ENCODE measurements at places on chromosomes 13 and 19.

GRCh38 chr19:14544977-14545715, 15.8 kb downstream of the TECR start:
- DNase-seq = no peak

- DNase-seq = peak; percentile 54
Observed at GRCh38 chr19:2636897-2637683, 65.4 kb downstream of the GNG7 start.

- DNase-seq = no peak
Observed at GRCh38 chr19:38278751-38279150, 14.4 kb downstream of the SPINT2 start.

DNA sequence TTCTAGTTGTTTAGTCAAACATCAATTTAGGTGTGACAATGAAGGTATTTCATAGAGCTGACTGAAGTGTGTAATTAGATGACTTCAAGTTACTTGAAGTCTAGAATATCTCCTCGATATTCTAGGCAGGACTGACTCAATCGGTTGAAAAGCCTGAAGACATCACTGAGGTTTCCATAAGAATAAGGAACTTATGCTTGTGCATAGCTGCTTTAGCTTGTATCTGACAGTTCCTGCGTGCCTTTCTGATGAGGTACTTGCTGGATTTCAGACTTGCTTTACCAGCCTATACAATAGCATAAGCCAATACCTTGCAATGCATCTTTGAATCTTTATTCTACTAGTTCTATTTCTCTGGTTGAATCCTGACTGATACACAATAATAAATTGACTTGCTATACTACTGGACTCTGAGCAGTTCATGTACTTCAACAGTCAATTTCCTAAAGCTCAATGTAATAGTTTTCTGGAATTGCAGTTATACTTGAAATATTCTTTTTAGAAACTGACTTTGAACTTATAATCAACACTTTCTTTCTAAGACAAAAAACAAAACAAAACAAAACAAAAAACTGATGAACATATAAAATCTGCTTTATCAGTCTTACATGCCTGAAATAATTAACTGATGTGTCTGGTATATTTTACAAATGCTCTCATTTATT, 1534.8 kb downstream of the SLITRK5 start:
- DNase-seq = no peak

DNA sequence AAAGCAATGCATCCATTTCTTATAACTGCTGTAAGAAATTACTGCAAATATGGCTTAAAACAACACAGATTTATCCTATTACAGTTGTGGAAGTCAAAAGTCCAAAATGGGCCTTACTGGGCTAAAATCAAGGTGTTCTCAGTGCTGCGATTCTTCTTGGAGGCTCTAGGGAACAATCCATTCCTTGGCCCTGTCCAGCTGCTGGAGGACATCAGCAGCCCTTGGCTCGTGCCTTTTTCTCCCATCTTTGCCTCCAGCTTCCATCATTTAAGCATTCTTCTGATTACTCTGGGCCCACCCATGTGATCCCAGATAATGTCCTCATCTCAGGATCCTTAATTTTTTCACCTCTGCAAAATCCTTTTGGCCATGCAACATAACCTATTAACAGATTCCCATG, 607.1 kb downstream of the DCT start:
- DNase-seq = no peak

- DNase-seq = no peak
Observed at GRCh38 chr13:25378528-25378927, 6.8 kb downstream of the ATP8A2 start.

- DNase-seq = no peak
Observed at GRCh38 chr19:55690109-55690768, 15.2 kb downstream of the EPN1 start.

GRCh38 chr13:95763601-95764000, 86.7 kb downstream of the DNAJC3 start:
- DNase-seq = no peak

DNA sequence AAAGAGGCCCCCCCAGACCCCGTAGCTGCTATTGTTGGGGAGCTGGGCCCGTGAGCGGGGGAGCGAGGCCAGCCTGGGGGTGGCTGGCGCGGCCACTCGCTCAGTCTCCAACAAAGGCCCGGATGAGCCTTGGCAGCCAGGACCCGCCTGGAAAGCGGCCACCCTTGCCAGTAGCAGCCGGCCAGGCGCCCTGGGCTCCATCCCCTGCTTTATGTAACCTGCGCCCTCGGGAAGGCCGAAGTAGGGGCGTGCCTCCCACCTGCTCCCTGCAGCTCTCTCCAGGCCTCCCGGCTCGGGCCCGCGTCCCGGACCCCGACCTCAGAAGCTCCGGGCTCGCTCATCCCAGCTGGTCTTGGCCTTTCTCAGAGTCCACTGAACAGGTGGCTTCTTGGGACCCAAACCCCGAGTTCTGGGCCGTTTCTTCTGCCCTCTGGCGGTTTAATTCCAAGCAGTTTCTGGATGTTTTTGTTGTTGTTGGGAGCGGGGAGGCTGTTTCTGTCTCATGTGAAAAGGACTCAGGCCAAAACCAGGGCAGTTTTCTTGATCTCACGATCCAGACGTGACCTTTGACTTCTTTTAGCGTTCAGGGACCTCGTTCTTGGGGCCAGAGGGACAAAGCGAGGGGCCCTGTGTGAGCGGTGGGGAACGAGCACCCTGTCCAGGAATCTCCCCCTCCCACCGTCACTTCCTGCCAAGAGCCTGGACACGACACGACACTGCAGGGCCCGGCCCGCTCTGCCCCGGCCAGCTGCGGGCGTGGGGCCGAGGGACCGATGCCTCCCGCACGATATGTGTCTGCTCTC, 1.2 kb downstream of the CDC34 start:
- DNase-seq = no peak

DNA sequence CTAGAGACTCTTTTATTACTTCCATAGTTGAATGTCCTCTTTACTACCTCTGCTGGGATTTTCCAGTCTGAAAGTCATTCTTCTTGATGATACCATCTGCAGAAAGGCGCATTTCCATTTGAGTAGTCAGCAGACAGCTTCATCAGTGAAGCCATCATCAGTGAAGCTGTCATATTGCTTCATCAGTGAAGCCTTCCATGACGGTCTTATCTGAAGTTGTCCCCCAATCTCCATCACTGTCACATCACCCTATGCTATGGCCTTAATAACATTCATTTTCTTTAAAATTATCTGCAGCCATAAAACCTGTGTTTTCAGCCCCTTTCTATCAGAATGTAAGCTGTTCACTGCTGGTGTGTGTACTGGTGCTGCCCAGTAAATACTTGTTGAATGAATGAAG, 151.6 kb downstream of the B3GLCT start:
- no peak for DNase-seq

DNA sequence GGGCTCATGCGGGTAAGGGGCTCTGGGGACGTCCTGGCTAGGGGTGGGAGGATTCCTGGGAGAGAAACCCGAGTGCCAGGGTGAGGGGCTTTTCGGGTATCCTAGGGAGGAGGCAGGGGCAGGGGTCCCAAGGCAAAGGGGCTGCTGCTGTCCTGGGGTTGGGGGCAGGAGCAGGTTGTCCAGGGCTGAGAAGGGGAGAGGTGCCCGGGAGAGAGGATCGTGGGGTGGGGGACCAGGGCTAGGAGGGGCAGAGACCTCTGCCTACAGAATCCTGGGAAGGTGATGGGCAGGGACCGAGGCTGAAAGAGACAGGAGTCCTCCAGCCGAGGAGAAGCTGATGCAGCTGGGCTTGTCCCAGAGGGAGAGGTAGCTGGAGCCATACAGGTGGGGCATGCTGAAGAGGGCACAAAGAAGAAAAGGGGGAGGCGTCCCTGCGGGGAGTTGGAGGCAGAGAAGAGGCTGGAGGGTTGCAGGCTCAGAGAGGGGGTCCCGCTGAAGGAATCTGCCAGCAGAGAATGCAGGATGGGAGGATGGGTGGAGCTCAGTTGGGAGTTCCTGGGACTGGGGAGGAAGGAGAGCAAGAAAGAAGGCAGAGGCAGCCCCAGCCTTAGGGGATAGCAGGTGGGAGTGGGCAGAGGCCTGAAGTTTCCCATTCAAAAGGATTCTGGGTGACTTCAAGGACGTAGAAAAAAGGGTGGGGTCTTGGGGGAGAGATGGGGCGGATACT, 574 bp downstream of the CYP2S1 start:
- no peak for DNase-seq

- no peak for DNase-seq
Observed at GRCh38 chr13:40495621-40496001, 170.8 kb downstream of the FOXO1 start.

- no peak for DNase-seq
Observed at GRCh38 chr13:42800109-42800643, 18.8 kb downstream of the FAM216B start.

DNA sequence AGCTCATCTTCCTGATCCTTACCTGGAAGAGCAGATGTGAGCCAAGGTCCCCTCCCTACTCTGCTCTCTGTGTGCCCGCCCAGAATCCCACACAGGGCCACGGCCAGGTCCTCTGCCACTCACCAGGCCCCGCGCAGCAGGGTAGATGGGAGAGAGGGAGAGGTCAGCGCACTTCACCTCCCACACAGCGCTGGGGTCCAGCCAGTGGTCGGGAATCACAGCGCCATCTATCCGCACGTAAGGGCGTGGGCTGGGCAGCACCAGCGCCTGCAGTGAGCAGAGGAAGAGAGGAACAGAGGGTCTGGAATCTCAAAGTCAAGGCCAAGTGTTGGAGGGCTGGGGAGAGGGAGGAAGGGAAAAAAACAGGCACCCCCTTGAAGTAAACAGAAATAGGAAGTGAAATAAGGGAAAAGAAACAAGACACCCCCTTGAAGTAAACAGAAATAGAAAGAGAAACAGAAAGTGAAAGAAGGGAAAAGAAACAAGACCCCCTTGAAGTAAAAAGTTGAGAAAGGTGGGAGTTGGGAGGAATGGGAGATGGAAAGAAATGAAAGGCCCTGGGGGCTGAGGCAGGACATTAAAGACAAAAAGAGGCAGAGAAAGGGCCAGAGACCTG, 7.0 kb upstream of the PLA2G4C start:
- DNase-seq = no peak

Measured in activated gamma-delta T cell (primary cell).